ENCODE measurements at places on chromosomes 1 and 21. TPM values are rescaled to one million over a fixed set of nuclear protein-coding genes. Genes with fewer than 3 reads are reported as not detected.

The CEP170 gene
- 82.1 TPM for total RNA-seq

The ANXA9 gene
- 4.7 TPM for total RNA-seq

The SPRR4 gene
- 17.7 TPM for total RNA-seq

The LCE2A gene
- 1.2 TPM for total RNA-seq

The KCNE1 gene
- 3.4 TPM for total RNA-seq

DNA sequence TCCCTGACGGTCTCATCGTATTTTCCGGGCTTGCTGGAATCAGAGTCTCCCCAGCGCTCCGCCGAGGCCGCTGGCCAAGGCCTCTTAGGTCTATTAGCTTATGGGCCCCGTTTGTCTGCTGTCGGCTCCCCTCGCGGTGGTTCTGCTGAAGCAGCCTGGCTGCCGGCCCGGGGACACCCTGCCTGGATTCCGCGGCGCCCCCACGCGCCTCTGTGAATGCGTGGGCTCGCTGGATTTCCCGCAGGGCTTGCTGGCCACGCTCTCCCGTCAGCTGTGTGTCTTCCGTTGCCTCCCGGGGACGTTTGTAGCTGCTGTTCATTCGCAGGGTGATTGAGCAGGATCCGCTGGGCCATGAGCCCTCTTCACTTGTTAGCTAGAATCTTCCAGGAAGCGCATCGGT, 8.4 kb downstream of the LRRC3 start:
- DNase-seq: no peak

GRCh38 chr1:225488676-225489075, 60.8 kb upstream of the LBR start:
- DNase-seq: no peak

DNA sequence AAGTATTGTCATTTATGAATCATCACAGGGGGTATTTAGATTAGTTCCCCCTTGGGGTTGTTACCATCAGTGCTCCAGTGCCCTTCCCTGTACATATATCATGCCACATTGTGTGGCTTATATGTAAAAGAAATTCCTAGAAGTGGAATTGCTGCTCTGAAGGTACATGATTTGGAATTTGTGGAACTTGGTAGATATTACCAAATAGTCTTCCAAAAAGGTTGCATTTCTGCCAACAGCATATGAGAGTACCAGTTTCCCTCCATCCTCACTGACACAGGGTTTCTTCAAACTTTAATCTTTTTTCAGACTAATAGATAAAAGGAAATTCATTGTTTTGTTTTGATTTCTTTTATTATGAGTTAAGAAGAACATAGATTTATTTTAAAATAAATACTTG, 41.3 kb downstream of the AKNAD1 start:
- no peak for DNase-seq

DNA sequence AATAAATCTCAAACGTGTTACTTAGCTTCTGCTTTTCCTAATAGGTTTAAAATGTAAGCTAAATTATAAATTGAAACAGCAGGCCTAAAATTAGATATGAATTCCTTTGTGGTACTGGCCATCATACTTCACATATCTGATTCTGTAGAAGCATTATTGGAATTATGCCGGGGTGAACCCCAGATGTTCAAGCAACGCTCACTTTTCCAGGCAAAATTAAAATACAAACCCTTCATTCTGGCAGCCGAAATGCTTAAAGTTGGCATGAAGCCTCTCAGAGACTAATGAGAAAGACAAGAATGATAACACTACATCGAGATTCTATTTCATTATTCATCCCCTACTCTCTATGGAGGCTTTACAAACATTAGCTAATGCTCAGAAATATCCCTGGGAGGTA, 1352.7 kb upstream of the ADGRL2 start:
- DNase-seq: no peak

- DNase-seq: no peak
These were observed 6.5 kb upstream of the LRRC39 start for GRCh38 chr1:100184536-100184935.

DNA sequence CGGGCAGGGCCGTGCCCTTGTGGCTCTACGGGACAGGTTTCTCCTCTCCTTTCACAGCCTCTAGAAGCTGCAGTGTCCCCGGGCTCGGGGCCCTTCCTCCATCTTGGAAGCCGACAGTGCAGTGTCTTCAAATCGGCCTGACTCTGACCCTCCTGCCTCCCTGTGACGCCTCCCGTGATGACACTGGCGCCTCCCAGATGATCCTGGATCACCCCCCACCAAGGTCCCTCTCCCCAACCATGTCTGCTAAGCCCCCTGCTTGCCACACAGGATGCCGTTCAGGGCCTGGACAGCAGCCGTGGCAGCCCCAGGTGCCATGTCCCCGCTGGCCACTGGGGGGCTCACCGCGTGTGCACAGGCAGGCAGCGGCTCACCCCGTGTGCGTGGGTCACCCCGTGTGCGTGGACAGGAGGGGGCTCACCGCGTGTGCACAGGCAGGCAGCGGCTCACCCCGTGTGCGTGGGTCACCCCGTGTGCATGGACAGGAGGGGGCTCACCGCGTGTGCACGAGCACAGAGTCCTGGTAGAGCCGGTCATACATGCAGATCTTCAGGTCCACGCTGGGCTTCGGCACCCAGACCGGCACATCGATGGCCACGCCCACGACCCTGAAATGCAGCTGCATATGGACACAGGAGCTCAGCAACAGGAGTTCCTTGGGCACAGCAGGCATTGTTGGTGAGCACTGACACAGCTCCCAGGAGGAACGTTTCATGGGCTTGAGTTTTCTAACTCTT, 24.9 kb upstream of the TMEM52 start:
- no peak for DNase-seq

- DNase-seq: no peak
These were observed 310.2 kb upstream of the AJAP1 start for GRCh38 chr1:4344065-4344732.

- no peak for DNase-seq
These were observed 91.4 kb downstream of the NR5A2 start for GRCh38 chr1:200118779-200119505.

DNA sequence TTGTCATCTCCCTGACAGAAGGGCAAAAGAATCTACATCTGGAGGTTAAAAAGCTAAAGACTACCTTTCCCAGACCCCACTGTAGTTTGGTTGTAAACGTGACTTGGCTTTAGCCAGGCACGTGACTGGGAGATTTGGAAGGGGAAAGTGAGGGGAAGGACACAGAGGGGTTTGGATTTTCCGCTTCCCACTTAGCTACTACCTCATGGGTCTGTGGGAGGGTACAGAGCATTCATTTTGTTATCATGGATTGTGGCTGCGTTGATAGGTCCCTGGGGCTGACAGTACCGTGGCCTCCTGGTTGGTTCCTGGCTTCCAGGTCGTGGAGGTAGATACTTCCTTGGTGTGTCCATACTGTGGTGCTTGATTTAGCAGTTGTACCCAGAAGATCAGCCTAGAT, 2.6 kb downstream of the CHD1L start:
- DNase-seq: no peak
